ENCODE measurements at places on chromosomes 12 and 14.

DNA sequence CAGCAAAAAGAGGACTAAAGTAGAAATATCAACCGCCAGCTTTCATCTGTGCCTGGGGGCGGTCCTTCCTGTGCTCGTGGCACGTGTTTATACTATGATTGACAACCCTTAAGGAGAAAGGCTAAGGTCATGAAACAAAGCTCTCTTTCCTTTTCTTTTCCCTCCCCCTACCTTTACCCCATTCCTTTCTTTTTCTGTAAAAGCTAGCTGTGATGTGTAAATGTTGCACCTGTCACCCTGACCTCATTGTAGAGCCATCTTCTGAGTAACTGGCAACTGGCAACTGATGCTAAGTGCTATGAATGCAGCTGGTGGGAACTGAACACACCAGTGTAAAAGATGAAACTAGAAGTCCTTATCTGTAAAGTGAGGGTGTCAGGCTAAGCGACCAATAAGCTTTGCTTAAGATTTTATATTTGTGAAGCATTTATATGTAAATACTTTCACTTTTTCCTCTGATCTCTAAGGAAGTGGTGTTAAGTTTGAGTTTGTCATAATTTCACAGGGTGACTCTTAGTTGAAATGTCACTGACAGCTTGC, 102.8 kb upstream of the BCAT1 start:
- no peak for DNase-seq

GRCh38 chr12:8577879-8578278, 34.8 kb downstream of the AICDA start:
- no peak for DNase-seq

DNA sequence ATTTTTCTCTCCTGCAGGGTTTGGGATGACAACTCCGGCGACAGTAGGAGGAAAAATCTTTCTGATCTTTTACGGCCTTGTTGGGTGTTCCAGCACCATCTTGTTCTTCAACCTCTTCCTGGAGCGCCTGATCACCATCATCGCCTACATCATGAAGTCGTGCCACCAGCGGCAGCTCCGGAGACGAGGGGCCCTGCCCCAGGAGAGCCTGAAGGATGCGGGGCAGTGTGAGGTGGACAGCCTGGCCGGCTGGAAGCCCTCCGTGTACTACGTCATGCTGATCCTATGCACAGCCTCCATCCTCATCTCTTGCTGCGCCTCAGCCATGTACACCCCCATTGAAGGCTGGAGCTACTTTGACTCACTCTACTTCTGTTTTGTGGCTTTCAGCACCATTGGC, 72.3 kb upstream of the PSMC1 start:
- no peak for DNase-seq

DNA sequence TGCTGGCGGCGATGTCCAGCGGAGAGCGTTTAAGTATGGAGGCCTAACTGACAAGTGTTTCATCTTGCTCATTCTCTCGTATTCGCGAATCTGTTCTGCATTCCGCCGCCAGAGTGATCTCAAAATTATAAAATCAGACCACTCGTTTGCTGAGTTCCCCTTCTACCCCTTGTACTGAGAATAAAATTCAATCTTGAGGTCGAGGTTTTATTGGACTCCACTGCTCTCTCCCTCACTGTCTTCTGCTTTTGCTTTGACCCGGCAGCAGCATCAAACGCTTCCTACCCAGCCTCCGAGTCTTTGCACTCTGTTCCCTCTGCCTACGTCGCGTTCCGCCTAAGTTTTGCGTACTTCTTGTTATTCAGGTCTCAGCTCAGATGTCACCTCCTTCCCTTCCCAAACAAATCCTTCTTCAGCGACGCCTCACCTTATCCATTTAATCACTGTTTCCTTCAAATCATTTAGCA, 462 bp downstream of the KNTC1 start:
- DNase-seq: no peak

DNA sequence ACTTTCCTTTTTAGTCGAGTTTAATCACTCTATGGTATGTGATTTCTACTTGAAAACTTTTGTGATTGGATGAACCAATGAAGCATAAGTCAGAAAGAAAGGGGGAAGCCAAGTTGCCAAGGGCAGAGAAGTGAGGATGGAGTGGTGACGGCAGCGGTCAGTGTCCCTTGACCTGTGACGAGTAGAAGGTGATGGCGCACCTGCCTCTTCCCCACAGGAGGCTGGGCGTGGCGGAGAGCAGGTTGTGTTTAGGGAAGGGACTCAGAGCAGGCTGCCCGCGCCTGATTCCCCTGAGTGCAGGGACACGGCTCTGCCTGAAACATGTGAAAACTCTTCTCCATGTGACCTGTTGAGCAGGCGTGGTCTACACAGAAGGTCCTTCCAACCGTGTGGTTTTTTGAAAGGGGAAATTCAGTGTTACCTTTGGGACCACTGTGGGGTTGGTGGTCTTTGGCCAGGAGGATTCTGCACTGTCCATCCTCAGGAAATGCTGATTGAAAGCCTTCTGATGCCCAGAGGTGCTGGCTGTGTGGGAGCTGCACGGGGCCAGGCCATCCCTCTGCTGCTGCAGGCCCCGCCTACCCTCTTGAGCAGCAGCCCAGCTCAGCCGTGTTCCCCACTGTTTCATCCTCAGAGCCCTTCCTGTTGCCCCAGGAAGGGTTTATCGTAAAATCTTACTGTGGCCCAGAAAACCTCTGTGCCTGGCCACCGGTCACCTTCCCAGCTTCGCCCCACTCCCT, 23.5 kb upstream of the AMN start:
- DNase-seq: no peak

DNA sequence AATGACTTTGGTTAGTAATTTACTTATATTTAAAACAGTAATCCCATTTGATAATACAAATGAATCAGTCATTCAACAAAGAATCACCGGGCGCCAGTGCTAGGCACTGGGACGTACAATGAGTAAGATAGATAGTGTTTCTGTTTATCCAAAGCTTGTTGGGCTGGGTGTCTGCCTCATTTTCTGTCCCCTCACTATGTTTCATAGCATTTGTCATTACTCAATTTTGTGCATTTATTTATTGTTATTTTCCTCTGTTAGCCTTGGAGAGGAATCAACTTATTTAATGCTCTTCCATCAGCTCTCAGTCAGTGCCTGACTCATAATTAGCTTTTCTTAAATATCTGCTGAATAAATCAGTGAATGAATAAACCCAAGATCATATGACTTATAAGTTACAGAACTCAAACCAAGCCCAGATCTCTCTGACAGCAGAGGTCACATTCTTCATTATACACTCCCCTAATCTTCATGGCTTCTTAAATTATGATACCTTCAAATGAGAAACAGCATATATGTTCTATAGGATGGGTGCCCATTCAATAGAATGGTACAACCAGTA, 86.2 kb downstream of the TSPAN8 start:
- DNase-seq: no peak

GRCh38 chr12:116144384-116144783, 133.1 kb downstream of the MED13L start:
- no peak for DNase-seq

DNA sequence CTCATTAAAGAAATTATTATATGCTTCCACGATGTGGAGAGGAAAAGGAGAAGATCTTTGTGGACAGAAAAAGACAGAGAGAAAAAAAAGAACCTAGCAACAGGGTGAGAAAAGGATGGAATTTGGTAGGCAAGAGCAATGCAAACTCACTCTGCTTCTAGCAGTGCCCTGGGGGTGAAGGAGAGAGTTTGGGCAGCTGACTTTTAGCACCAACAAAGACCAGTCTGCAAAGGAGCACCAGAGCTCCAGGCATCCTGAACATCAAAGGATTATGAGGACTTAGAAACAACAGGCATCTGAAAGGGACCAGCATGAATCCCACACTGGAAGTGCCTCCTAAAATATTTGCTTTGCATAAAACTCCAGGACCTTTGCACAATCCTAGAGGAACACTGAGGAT, 32.8 kb upstream of the RERG start:
- DNase-seq: no peak

DNA sequence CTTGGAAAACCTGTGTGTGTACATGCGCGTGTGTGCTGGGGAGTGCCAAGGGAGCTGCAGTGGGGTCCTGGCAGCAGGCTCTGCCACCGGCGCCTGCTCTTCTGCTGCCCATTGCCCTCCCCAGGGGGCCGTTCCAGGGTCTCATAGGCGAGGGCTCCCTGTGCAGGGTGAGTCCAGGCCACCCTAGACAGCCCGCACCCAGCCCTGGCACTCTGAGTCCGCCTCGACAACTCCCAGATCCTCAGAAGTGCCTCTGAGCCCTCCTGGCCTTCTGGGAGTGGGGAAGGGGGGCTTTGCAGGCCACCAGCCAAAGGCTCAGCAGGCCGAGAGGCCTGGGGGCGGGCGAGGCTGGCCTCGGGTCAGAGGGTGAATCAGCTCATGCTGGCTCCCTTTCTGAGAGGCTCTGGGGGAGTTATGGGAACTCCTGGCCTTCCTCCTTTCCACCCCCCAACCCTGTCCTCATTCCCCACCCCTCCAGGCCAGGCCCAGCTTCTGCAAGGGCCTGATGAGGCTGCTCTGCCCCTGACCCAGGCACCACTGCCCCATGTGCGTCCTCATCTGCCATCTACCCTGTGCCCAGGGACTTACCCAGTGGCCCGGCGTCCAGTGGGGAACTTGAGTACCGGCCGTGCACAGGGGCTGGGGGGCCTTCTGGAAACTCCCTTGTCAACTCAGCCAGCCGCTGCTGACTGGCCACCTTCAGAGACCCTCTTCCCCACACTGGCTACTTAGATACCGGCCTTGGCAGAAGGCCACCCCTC, 2.1 kb upstream of the TEDC1 start:
- no peak for DNase-seq

DNA sequence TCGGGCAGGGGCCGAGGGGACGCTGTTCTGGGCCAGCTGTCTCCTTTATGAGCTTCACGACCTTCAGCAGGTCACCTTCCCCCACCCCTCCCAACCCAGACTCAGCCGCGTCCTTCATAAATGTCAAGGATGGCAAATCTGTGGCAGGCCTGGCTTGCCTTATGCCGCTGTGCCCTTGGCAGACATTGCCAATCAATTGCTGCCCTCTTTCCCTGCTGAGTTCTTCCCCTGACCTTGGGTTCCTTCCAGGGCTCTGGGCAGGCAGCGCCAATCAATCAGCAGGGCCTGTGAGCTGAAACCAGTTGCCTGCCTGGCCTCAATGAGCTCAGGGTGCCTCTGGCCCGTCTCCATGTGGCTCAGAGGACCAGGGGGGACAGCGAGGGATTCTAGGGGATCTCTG, 7.7 kb downstream of the FAM222A start:
- no peak for DNase-seq
